NCI-H1092 treated with DMSO at 0.1 percent for 48 hours (cell line): ENCODE measurements at places on chromosomes 12 and 14.

GRCh38 chr12:41917938-41918341, 226.7 kb downstream of the GXYLT1 start:
- no peak for DNase-seq

DNA sequence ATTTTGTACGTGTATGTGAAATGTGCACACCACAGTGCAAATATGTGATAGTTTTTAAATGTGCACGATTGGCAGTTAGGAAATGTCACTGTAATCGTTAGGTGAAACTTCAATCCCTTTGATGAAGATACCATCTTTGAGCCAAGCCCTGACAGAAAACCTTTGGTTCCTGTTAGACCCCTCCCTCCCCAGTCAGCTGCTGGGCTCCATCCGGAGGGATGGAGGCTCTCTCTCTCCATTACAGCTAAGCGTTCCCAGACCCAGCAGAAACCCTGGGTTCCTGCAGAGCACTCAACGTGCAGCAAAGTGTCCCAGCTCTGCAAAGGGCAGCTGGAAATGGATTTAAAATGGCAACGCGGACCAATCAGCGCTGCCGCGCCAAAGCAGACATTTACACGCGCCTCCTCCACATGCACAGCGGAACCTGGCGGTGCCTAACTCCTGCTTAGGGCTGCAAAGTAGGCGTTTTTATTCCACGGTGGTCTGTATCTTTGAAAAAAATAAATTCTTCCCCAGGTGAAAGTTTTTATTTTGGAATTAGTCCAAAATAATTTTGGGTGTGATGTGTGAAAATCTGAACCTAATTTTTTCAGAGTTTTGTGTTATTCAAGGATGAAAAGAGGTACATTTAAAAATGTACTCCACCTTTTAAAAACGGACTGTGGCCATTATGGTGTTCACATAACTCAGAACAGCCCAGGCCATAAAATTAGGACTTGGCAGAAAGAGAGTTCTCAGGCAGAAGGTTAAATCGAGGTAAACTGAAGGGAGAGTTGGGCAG, 1.4 kb upstream of the HMGA2 start:
- DNase-seq: no peak

GRCh38 chr12:51496895-51497294, 72.3 kb downstream of the SLC4A8 start:
- no peak for DNase-seq

GRCh38 chr14:49598189-49598484, 603 bp upstream of the LRR1 start:
- no peak for DNase-seq

- no peak for DNase-seq
These were observed 173.4 kb upstream of the NTF3 start for GRCh38 chr12:5258498-5258897.

GRCh38 chr12:59736786-59737185, 141.0 kb downstream of the SLC16A7 start:
- DNase-seq: no peak
